HepG2 (cell line): ENCODE measurements at places on chromosomes 4 and X. TPM values are rescaled to one million over a fixed set of nuclear protein-coding genes. Genes with fewer than 3 reads are reported as not detected.

DNA sequence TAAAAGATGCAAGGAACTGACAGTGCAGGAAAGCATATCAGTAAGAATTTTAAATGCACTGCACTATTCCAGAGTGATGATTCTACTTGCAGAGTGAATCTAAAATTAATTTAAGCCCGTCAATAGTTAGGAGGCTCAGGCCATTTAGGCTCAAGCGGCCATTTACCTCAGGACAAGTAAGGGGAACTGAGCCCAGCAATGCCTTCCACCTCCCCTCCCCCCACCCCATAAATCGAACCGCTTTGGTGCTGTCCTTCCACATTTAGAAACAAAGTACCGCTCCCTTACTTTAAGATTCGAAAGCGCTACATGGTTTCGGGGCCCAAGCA, 665 bp downstream of the RBM41 start:
- peaks cover 24% of the 10 kb centered on the region; the same call in 2 of the 3 replicates for H3K36me3 ChIP-seq
- no peak for DNase-seq
- H3K4me1 ChIP-seq = peaks cover 19% of the 10 kb centered on the region
- peak overlapping the region; percentile 73 for H3K27ac ChIP-seq
- no peaks in the 10 kb centered on the region for H3K27me3 ChIP-seq
- H3K4me3 ChIP-seq = peak overlapping the region; percentile 73

- no peak overlapping the region for H3K4me3 ChIP-seq
- no peak for DNase-seq
- no peak overlapping the region for H3K27ac ChIP-seq
- H3K27me3 ChIP-seq = no peaks in the 10 kb centered on the region
Observed at GRCh38 chr4:114364857-114365256, 233.8 kb upstream of the UGT8 start.

DNA sequence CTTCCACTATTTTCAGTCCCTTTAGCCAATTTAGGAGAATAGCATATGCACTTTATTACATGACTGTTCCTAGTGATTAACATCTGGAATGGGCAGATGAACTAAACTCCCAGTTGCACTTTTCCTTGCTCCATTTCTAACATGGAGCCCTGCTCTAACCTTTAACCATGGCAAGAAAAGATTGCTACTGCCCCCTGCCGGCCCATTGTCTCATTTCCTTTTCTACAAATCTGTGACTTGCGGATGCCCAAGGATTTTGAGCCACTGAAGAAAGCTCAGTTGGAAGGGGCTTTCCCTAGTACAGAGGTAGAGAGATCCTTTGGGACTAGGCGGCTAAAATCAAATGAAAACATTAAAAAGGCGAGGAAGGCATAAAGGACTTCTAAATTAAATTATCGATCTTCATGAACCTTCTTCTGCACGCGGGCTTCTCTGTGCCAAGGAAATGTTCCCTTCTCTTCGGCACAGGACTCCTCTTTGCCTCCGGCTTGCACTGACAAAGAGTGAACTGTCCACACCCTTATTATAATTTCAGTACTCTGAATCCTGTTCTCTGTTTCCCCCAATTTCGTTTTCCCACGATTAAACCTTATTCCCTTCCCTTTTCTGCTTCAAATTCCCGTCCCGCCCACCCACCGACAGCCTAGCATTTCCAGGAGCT, 577 bp upstream of the GLRA2 start:
- H3K4me1 ChIP-seq = no peaks in the 10 kb centered on the region
- DNase-seq = peak; percentile 10
- H3K27ac ChIP-seq = no peak overlapping the region
- H3K4me3 ChIP-seq = no peak overlapping the region
- no peaks in the 10 kb centered on the region for H3K36me3 ChIP-seq

DNA sequence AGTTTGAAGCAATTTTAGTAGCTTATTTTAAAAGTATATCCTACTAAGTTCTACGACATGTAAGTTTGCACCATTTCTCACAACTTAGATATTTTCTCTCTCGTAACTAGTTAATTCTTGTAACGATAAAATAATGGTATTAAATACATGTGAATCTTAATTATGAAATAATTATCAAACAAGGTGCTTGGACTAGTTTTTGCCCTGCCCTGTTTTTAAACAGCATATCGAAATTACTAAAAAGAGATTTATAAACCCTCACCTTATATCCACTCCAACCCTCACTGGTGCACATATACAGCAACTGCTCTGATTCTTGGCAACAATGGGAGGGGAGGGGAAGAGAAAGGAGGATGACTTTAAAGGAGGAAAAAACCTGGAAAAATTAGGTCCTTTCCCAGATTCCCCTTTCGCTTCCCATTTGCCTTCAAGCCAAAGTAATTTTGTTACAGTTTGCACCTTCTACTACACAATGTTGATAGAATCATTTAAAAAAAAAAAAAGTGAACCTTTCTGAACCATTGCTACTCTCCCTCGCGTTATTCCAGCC, 820 bp upstream of the MAB21L2 start:
- no peak for DNase-seq
- H3K4me3 ChIP-seq = no peak overlapping the region
- H3K36me3 ChIP-seq = peaks cover 5% of the 10 kb centered on the region; the same call in 1 of the 2 replicates
- no peaks in the 10 kb centered on the region for H3K27me3 ChIP-seq

DNA sequence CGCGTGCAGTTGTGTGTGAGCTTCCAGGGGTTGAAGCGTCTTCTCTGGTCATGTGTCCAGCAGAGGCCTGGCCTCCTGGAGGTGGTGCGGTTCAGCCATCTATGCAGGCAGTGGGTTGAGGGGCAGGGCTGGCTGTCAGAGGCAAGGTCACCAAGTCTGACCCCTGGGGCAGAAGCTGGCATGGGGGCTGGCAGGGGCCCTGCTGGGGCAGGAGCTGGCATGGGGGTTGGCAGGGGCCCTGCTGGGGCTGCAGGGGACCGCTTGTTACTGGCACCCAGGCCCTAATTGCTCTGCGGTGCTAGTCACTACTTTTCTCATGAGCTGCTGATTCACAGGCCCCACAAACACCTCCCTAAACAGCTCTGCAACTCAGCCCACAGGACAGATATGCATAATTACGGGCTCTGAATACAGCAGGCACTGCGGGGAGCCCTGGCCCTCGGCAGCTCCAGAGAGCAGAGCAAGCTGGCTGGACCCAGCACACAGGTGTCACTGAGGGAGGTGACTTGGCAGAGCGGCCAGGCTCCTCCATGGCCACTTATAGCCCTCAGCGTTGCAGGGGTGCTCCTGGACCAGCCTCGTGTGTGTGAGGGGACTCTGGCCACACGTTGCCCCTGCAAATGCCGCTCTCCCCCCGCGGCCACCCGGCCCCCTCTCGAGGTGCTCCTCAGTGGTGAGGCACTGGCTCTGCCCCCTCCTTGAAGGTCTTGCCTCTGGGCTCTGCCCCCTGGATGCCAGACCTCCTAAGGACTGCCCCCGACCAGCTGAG, 32.7 kb downstream of the CPLX1 start:
- peaks cover 15% of the 10 kb centered on the region for H3K4me1 ChIP-seq
- H3K27ac ChIP-seq = no peak overlapping the region
- no peak for DNase-seq
- H3K36me3 ChIP-seq = no peaks in the 10 kb centered on the region
- peaks cover 83% of the 10 kb centered on the region for H3K27me3 ChIP-seq

GRCh38 chr4:181420950-181421349, 822.3 kb upstream of the TENM3 start:
- H3K4me1 ChIP-seq = no peaks in the 10 kb centered on the region
- no peak for DNase-seq
- no peak overlapping the region for H3K4me3 ChIP-seq
- H3K27me3 ChIP-seq = no peaks in the 10 kb centered on the region

GRCh38 chr4:144583658-144584057, 62.3 kb upstream of the HHIP start:
- H3K27me3 ChIP-seq = no peaks in the 10 kb centered on the region
- no peak overlapping the region for H3K27ac ChIP-seq
- no peaks in the 10 kb centered on the region for H3K36me3 ChIP-seq

GRCh38 chrX:110588164-110588563, 207.5 kb downstream of the CHRDL1 start:
- no peak overlapping the region for H3K4me3 ChIP-seq
- no peaks in the 10 kb centered on the region for H3K36me3 ChIP-seq
- no peak overlapping the region for H3K27ac ChIP-seq
- H3K27me3 ChIP-seq = no peaks in the 10 kb centered on the region

DNA sequence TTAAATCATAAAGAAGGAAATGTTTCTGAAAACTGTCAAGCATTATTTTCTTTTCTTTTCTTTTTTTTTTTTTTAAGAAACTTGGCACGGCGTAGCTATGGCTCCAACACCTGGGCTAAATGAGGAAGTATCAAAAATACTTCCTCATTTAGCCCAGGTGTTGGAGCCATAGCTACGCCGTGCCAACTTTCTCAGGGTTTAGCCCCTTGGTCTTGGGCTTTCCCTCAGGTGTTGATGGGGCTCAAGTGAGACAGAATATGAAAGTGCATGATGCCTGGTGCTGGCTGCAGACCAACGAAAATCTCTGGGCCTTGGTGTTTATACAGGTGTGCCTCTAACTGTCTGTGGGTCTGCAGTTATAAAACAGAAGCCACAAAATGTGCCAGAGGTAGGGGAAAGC, 132.7 kb downstream of the ARHGAP24 start:
- DNase-seq = no peak
- H3K27ac ChIP-seq = no peak overlapping the region
- H3K27me3 ChIP-seq = no peaks in the 10 kb centered on the region
- H3K36me3 ChIP-seq = no peaks in the 10 kb centered on the region
- no peak overlapping the region for H3K4me3 ChIP-seq
- no peaks in the 10 kb centered on the region for H3K4me1 ChIP-seq

DNA sequence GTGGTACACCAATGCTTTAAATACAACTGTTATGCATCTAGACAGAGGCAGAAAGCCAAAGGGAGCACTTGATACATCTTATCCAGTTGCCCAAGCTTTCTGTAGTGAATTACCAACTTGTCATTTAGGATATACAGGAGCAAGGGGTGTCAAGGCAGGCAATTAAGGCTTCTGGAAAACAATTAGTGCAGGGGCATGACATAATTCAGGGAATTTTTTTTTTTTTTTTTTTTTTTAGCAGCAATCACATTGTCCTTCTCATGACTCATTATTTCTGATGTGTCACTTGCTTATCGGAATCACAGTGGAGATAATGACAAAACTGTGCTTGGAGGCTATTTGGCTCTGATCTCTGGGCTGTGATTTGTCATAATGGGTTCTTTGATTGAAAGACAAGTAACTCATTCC, 259.5 kb downstream of the ARHGAP24 start:
- H3K27ac ChIP-seq = no peak overlapping the region
- no peaks in the 10 kb centered on the region for H3K27me3 ChIP-seq
- no peak overlapping the region for H3K4me3 ChIP-seq
- H3K4me1 ChIP-seq = no peaks in the 10 kb centered on the region
- no peaks in the 10 kb centered on the region for H3K36me3 ChIP-seq

JCHAIN gene
- total RNA-seq = not detected in 2 replicates
